Activated CD8-positive, alpha-beta T cell treated with anti-CD3 and anti-CD28 coated beads, Interleukin-2, amount 10 ng/mL, durations not matched to agents 7 days and 5 days (primary cell): ENCODE measurements at places on chromosomes 6 and 20. TPM values are rescaled to one million over a fixed set of nuclear protein-coding genes. Genes with fewer than 3 reads are reported as not detected.
A peak's percentile ranks its signal among the peaks of the same experiment; 100 is the strongest.

The MPC1 gene
- total RNA-seq, result 32.8 TPM

The AVP gene
- not detected for total RNA-seq

The SEL1L2 gene
- not detected for total RNA-seq

The IL17A gene
- not detected for total RNA-seq

- H3K36me3 ChIP-seq, result peaks cover 9% of the 10 kb centered on the region
- no peaks in the 10 kb centered on the region for H3K27me3 ChIP-seq
- peaks cover 62% of the 10 kb centered on the region for H3K4me1 ChIP-seq
- no peak overlapping the region for H3K4me3 ChIP-seq
Observed at GRCh38 chr6:158286413-158286812, 25.9 kb upstream of the TULP4 start.

DNA sequence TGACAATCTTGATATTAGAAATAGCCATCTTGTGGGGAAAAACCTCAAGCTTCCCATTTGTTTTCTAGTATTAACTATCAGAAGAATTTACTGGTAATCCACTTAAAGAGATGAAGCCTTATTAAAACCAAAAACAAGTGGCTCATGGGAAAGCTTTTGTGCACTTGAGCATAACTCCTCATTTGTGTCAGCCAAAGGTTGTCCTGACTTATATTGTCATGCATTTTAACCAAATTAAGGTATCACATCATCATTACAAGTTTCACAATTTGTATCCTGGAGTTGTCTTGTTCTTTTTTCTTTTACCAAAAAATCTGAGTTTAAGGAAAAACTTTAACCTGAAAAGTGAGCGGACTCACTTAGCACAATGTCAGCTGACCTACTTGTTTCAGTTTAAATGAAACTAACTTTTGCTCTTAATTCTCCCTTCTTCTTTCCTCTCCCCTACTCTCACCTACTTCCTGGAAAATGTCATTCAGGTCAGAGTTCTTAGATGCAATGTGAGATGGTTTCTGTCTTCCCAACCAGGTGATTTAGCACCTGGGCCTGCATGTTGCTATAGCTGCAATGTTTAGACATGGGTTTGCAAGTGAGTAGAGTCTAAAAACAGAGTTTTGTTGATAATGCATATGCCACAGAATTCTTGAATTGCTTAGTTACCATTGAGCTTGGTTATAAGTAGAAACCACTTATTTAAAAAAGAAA, 82.8 kb downstream of the TNFAIP3 start:
- H3K4me1 ChIP-seq, result peaks cover 18% of the 10 kb centered on the region
- DNase-seq, result no peak
- peaks cover 4% of the 10 kb centered on the region for H3K27me3 ChIP-seq
- H3K27ac ChIP-seq, result peak overlapping the region; percentile 66
- H3K36me3 ChIP-seq, result no peaks in the 10 kb centered on the region
- H3K4me3 ChIP-seq, result no peak overlapping the region

- peaks cover 14% of the 10 kb centered on the region for H3K4me1 ChIP-seq
- no peaks in the 10 kb centered on the region for H3K36me3 ChIP-seq
- H3K27ac ChIP-seq, result no peak overlapping the region
- H3K27me3 ChIP-seq, result peaks cover 48% of the 10 kb centered on the region
- H3K4me3 ChIP-seq, result no peak overlapping the region
Observed at GRCh38 chr6:110063594-110064263, 85.6 kb downstream of the GPR6 start.
